Activated T-cell treated with anti-CD3 and anti-CD28 coated beads for 1 hour (primary cell): ENCODE measurements at places on chromosomes 12 and 14.

DNA sequence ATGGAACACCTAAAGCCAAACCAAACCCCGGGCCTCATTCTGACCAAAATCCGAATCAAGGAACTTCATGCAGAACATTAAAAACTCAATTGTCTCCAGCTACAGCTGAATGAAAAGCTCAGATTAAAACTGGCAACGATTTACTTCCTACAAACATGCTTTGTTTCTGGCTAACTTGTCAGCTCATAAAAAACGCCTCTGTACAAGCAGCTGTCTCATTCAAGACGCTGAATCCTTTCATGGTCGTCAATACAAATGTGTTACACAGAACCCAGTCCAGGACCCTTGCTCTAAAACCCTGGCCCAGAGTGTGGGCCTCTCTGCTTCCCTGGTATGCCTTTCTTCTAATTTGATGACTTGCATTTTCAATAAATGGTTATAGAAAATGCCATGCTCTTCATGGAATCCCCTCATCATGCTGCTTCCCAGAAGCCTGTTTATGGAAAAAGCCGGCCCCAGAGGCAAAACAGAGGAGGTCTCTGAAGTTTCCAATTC lies 183.1 kb downstream of the PHLDA1 start:
- DNase-seq, result no peak

GRCh38 chr14:99350751-99351150 lies 78.8 kb upstream of the BCL11B start:
- DNase-seq, result no peak

- DNase-seq, result no peak
Measured at GRCh38 chr12:32754111-32754510, 1.6 kb downstream of the YARS2 start.

DNA sequence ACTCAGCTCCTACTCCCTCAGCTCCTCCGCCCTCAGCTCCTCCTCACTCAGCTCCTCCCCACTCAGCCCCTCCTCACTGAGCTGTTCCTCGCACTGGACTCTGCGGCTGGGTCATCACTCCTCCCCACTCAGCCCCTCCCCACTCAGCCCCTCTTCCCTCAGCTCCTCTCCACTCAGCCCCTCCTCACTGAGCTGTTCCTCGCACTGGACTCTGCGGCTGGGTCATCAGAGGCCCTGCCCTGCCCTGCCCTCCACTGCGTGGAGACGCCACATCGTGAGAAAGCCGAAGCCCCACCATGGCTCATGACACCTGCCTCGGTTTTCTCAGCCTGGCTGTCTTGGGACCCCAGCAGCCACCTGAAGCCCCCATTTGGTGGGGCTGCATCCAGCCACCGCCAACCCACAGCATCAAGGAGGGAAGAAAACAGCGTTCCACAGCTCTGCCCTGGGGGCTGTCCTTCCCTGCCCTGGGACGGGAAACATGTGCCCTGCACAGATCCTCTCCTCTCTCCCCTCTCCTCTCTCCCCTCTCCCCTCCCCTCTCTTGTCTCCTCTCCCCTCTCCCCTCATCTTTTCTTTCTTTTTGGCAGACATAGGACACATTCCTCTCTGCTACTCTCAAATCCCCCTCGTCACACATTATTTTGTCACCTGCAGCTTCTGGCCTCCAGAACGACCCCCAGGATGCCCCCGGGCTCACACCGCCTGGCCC lies 17.7 kb downstream of the NOC4L start:
- DNase-seq, result no peak

GRCh38 chr14:106051796-106052195 lies 525.4 kb downstream of the TMEM121 start:
- DNase-seq, result no peak

DNA sequence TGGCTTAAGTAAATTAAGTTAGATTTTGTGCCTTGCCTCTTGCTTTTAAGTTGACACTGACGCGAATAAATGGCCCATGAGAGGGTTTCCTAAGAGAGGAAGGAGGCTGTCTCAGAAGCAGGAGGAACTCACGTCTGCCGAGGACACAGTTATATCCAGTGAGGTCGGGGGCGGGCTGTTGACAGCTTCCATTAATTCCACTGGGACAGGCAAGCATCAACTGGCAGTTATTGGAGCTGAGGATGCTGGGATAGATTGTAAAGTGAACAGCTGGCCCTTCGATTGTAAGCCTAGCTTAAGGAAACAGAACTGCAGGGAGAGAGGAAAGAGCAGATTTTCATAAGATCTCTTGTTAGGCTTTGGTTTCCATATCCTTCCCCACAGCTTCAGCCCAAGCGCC lies 399.2 kb downstream of the IPO8 start:
- DNase-seq, result no peak

DNA sequence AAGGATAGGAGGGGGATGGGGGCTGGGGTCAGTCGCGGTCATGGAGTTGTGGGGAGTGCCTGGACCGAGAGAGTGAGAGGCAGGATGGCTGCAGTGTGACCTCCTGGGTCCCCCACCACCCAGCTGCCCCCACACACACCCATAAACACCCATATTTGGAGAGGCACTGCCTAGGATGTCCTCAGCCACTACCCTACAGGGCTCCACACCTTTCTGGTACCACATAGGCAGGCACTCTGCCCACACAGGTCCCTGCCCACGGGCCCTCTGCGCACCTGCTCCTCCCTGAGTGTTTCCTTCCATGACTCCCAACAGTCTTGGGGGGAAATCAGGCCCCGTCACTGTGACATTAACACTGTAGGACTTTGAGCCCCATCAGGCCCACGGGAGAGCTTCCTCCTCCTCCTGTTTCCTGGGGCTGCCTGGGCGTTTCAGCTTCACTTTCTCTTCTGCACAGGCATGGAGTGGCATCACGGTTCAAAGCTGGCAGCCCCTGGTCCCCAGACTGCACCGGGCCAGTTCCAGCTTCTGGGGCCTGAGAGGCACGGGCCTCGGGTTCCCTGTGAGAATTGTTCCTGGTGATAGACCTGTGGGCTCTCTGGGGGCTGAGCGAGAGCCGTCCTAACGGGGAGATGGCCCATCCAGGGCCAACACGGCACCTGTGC lies 207.0 kb upstream of the C14orf180 start:
- no peak for DNase-seq

DNA sequence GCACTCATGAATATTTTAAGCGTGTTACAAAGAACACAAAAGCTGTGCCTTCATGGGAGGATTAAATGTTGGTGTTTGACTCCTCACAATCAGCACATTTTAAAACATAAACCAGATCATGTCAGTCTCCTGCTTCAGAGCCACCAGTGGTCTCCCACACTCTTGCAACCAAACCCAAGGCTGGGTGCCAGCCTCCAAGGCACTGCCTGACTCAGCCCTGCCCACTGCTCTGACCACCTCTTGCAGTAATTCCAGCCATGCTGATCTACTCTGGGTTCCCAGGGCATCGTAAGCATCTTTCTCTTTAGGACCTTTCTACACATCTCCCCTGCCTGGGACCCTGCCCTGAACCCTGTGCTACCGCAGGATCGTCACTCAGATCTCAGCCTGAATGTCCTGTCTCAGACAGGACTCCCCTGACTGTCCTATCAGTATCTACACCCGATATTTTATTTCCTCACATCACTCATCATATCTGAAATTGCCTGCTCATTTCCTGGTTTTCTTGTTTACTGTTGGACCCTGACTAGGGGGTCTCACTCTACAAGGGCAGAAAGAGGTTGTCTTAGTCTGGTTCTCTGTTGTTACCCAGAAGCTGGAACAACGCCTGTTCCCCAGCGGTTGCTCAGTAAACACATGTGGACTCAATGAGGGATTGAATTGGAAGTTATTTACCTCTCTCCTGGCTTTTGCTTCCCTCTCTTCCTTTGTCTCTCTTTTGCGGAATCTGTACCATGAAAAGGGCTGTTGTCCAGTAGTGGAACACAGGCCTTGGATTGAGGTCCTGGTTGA lies 449.8 kb downstream of the RAD51B start:
- DNase-seq, result no peak

GRCh38 chr14:91350483-91350812 lies 67.2 kb downstream of the CCDC88C start:
- no peak for DNase-seq

- peak; percentile 19 for DNase-seq
Measured at GRCh38 chr12:94282675-94283074, 134.3 kb downstream of the PLXNC1 start.

GRCh38 chr12:53805791-53806190 lies 54.0 kb upstream of the CISTR start:
- no peak for DNase-seq

DNA sequence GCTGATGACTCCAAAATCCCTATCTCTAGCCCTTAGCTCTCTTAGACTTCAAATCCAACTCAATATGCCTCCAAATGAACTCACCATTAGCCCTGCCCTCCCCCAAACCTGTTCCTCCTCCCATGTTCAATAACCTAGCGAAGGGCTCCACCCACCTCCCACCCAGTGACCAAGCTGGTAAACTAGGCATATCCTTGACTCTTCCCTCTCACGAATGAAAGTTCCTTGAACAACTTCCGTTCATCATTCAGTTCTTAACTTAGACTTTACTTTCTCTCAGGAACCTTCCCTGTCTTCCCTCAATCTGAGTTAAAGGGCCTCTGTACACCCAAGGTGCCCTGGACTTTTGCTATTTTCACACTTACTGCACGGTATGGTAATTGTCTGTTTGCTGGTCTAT lies 1.9 kb upstream of the KLHDC1 start:
- DNase-seq, result no peak

DNA sequence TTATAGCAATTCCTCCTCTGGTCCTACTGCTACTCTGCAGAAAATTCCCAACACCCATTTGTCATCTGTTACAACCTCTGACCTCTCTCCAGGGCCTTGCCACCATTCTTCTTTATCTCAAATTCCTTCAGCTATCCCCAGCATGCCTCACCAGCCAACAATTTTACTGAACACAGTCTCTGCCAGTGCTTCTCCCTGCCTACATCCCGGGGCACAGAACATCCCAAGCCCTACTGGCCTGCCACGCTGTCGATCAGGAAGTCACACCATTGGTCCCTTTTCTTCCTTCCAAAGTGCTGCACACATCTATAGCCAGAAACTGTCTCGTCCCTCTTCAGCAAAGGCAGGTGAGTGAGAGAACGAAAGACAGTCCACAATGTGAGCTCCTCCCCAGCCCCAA lies 122.1 kb downstream of the TTLL5 start:
- DNase-seq, result no peak

DNA sequence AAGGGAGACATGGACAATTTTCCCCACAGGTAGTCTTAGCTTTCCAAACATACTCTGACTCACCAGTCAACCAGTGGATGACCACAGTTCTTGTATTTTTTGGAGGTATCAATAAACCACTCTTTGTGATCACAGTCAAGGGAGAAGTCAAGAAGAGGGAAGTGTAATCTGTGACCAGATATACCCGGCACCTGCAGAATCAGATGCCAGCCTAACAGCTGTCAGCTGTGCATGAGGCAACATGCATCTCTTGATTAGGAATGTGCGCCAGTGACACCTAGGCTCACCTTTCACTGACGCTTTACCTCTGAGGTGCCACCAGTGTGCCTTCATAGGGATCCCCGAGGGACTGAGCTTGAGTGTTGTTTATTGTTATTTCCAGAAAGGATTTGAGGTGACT lies 20.0 kb downstream of the PROX2 start:
- DNase-seq, result no peak

DNA sequence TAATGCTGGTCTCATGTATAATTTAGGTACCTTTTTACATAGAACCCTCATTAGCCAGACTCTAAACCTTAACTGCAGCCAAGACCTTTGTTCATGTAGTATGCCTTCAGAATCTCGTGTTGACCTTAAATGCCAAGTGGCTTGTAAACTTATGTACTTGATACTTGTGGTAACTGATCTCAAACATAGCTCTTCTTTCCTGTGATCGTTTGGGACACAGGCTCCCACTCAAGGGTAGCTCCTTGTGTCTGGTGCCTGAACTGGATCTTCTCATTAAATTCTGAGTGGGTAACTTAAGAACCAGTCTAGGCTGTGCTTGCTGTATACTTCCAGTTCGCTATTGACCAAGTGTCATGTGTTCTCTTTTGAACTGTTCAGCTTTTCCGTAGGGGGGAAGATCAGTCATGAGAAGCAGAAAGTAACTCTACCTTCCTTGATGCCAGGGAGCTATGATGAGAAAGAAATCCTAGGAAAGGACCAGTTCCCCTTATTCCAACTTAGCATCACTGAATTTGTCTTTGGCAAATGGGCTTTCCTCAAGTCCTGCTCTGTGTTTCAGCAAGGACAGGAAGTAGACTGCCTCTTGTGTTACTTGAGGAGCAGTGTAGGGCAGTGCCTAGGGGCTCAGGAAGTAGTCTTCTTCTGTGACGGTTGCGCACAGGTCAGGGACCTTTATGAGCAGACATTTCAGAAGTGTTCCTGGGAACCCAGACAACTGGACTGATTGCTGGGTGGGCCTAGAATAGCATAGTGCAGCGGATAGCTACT lies 2.5 kb downstream of the LGALS3 start:
- no peak for DNase-seq

DNA sequence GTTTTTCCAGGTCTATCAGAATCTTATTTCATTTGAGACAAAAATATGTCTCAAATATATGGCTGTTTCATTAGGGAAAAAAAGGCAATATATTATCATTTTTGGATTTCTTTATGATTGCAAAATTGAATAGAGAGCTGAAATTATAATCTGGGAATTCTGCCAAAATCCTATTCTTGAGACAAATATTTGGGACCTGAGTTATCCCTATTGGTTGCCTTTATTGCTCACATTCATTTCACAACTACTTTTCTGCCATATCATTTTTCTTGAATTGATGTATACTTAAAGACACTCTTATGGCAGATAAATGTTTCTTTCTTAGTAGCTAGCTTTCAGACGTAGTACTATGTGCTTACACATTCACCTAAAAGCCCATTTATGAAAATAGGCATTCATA lies 241.6 kb upstream of the NOVA1 start:
- DNase-seq, result no peak

DNA sequence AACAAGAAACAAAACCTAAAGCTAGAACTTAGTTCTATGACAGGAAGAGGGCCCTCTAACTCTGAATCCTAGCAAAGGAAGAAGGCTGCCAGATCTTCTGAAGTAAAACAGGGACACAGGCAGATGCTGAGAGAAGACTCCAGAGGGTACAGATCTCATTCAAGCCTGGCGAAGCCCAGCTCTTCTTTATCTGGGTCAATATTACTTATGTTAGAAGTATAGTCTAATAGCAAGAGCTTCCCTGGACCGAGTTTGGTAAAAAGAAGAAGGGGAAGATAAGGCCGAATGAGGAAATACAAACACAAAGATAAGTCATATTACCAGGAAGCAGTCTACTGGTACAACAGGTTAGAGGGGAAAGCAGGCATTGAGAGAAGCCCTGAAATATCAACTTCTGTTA lies 79.9 kb upstream of the CCDC91 start:
- no peak for DNase-seq

GRCh38 chr14:79680087-79680486 lies 531.2 kb downstream of the DIO2 start:
- no peak for DNase-seq

DNA sequence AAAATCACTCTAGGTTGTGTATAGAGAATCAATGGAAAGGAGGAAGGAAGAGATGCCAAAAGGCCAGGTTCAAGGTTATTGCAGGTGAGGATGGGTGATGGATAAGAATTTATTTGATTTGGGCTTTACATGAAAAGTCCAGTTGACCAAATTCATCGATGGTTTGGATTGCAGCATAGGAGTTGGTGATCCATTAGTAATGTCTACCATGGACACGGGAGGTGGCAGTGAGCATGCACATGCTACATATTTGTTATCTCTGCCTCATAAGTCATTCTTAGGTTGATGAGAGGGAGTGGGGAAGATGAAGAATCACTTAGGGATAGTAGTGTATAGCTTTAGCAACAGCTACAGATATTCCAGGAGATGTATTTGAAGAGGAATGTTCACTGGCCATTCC lies 211.4 kb downstream of the PHETA1 start:
- DNase-seq, result no peak
